ENCODE measurements at places on chromosomes 12 and 14. TPM values are rescaled to one million over a fixed set of nuclear protein-coding genes. Genes with fewer than 3 reads are reported as not detected.

- DNase-seq, result no peak
These were observed 10.7 kb downstream of the PCNX4 start for GRCh38 chr14:60102389-60102788.

DNA sequence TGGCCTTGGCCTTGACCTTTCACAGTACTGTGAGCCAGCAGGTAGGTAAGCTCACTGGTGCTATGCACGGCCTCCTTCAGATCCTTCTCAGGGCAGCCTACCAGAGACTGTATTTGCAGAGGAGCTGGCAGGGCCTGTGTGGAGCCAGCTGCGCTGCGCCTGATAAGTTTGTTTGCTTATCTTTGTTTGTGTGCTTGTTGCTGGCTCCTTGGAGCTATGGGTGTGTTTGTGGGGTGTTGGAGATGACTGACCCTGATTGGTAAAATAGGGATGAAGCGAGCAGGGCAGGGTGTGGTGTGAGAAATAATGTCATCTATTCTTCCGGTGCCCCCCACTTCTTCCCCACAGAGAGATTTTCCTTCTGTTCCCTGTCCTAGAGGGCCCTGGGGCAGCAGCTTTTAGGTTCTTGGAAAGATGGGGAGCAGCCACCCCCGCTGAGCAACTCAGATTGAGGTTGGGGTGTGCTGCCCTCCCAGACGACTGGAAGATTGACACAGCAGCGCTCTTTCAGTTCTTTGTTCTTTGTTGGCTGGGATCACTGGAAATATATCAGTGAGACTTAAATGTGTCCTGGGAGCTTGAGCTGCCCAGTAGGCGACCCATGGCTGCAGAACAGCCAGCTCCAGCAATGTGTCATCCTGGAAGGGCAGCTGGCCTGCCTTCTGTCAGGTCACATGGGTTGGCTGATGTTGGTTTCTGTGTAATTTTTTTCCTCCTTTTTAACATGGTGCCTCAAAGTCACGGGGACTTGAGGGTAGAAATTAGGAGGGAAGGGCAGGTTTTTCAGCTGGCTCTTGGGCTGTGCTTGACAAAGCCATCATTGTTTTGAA, 19.6 kb downstream of the MLXIP start:
- DNase-seq, result no peak

The SLCO1C1 gene
- total RNA-seq, result 0.17 TPM

GRCh38 chr12:4648104-4648500, 749 bp downstream of the AKAP3 start:
- DNase-seq, result no peak

- DNase-seq, result no peak
These were observed 75.0 kb upstream of the DYNC1H1 start for GRCh38 chr14:101889366-101889765.

DNA sequence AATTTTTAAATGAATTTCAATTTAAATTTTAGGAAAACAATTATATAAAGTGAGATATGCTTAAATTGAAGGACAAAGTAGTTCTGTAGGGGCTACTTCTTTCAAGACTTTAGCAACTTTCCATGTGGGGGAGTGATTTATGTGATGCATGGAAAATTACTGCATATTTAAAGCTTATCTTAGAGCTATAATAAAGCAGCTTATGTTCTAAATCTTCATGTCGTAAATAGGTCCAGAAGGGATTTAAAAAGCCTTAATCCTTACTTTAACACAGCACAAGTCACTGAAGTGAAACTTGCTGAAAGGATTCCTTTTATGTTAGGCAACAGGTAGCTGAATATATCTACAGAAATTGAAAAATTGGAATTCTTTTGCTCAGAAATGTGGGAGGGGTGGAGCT, 340.4 kb downstream of the NAV3 start:
- DNase-seq, result no peak

- DNase-seq, result no peak
These were observed 192.9 kb upstream of the NUDT4 start for GRCh38 chr12:93184672-93185368.

DNA sequence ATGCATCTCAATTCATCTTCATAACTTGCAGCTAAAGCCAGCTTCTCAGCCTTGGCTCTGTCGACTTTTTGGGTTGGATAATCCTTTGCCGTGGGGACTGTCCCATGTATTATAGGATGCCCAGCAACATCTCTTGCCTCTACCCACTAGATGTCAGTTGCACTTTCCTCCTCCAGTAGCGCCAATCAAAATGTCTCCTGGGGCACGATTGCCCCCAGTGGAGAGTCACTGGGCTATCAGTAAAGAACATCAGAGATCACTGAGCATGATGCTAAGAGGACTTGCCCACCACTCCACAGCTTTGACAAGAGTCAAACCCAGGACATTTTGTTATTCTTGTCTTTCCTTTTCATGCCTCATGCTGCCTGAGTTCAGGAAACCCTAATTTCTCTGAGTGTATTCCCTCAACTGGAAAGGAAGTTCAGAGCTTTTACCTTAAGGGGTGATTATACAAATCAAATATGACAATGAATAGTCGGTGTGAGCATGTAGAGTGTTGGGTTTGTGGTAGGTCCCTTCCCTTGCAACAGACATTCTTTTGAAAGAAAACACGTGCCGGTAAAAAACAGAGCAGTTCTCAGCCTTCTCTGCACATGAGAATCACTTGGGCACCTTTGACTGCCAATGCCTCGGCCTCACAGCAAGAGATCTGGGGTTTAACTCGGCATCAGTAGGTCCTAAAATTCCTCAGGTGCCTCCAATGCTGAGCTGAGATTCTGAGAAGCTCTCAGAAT, 980.6 kb downstream of the VRK1 start:
- no peak for DNase-seq

DNA sequence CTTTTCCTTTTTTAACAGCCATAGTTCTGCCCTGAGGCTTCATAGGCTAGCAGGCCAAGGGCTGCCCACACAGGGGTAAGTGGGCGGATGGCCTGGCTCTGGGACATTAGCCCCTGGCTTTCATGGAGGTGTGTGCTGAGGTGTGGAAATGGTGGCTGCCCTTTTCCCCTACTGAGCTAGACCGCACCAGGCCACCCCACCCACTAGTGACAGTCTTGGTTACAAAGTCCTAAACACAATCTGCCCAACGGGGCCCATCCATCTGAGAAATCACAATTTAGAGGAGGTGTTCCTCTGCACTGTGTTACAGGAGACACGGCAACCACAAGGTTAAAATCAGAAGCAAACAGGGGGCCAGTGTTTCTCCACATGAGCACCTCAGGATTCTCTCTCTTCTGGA, 35.6 kb downstream of the APPL2 start:
- DNase-seq, result no peak

The C12orf54 gene
- not detected for total RNA-seq

DNA sequence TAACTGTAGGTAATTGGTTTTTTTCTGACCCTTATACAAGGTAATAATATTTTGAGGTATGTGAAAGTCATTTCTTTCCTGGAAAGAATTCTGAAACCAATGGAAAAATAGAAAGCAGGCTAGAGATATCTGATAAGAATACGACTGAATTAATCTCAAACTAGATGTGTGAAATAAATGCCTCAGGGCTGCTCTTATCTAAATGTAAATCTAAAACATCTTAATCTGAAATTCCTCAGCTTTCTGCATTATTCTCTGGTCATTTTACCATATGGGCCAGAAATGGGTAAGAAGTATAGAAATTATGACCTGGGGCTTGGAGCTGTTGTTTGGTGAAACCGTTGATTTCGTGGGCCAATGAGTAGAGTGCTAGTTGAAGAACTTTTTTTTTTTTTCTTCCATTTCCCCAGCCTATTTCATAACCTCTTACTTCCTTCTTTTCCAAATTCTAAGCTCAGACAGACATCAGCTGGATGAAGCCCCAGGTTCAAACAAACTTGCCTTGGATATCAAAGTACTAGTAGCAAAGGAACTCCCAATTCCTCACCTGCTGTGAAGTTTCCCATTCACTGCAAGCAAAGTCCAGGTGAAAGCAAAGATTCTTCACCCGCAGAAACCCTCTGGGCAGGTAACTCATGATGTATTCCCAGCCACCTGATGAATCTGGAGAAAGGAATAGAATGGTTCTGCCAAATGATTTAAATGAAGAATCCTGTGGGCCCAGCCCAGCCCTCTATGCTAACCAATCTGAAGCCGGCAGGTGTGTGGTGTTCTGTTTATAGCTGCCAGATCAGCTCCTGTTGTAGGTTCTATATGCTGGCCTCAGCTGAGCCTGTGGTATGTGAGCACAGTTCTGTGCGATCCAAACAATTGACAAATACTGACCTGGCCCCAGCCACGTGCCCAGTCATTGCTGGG, 9.7 kb upstream of the FOS start:
- DNase-seq, result no peak

Data from esophagus muscularis mucosa (tissue), 4 donors.